ENCODE measurements at places on chromosomes 5 and 9.

DNA sequence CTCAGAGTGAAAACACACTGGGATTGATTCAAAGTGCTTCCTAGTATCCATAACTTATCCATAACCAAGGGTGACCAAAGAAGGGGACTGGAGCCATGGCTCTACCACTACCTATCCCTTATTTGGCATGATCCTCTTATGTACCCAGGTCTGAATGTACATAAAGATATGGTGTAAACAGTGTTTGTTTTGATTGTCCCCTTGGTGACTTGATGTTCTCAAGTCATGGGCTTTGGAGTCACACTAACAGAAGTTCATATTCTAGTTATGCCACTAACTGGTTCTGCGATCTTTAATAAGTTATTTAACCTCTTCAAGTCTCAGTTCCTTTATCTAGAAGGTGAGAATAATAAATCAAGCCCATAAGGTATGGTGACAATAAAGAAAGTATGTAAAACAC is 283.4 kb upstream of the PTGER4 start:
- DNase-seq, result no peak

GRCh38 chr9:75130621-75131230 is 42.4 kb downstream of the OSTF1 start:
- DNase-seq, result no peak

GRCh38 chr5:156534906-156535485 is 208.0 kb downstream of the SGCD start:
- DNase-seq, result no peak

- no peak for DNase-seq
Observed at GRCh38 chr5:11273180-11273903, 512.3 kb upstream of the DAP start.

DNA sequence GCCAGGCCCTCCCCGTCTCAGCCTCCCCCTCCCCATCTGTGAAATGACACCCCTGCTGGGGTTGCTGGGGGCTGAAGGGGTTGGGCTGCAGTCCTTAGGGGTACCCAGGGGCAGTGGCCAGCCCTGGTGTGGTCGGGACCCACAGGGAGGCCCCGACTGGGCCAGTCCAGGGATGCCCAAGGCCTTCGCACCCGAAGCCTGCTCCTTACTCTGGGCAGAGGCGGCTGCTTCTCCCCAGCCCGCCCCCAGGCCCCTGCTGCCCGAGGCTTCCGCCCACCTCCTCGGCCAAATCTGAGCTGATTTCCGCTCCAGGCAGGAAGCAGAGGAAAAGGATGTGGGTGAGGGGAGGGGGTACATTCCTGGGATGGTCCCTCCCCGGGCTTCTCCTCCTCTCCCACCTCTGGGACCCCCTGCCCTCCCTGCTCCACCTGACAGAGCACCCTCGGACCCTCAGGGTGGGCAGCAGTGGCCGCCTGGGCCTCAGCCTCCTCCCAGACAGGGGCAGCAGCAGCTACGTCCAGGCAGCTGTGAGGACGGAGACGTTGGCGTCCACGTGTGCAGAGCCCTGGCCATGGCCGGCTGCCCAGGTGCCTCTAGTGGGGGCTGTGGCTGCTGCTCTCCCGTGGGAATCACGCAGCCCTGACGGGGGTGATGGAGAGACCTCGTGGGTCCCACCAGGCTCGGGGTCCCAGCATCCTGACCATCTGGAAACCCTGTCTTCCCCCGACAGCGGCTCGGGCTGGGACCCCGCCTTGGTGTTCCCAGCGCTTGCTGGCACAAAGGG is 4.2 kb upstream of the NRARP start:
- DNase-seq, result no peak

DNA sequence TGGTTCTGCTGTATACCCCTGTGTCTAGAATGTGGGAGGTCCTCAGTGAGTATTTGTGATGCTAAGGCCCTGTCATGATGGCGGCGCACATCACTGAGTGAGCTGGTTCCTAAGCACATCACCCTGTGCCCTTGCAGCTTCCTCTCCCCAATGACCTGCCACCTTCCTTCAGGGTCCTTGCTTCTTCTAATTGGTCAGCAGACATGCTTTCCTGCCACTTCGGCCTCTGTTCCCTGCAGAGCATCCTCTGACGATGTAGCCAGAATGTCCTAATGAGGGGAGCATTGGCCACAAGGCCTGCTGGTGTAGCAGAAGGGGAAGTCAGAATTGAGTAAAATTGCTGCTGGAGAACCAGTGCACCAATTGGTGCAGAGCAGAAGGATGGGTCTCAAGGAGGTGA is 31.1 kb upstream of the ANGPTL2 start:
- DNase-seq, result no peak

DNA sequence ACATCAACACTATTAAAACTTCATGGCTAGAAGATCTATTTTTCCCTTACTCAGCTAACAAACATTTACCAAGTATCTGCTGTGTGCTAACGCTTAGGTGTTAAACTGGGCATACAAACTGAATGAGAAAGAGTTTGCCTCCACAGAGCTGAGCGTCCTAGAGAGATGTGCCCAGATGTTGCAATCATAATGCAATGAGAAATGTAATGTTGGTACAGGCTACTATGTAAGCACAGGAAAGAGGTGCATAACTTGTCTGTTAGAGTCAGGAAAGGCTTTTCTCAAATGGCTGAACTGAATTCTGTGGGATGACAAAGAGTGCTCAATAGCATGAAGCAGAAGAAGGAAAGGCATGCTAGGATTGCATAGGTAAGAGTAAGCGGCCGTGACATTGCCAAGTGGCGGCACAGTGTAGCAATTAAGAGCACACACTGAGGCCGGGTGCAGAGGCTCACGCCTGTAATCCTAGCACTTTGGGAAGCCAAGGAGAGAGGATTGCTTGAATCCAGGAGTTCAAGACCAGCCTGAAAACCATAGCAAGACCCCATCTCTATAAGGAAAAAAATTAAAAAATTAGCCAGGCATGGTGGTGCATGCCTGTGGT is 137.8 kb downstream of the MEF2C start:
- DNase-seq, result no peak

- peak; percentile 83 for DNase-seq
Observed at GRCh38 chr5:76402251-76402885, 717 bp upstream of the IQGAP2 start.

- peak; percentile 24 for DNase-seq
Observed at GRCh38 chr5:74433896-74434829, 206.4 kb downstream of the ENC1 start.

- no peak for DNase-seq
Observed at GRCh38 chr9:71746758-71747125, 21.6 kb downstream of the CEMIP2 start.
